ENCODE measurements at places on chromosomes 11 and 22. TPM values are rescaled to one million over a fixed set of nuclear protein-coding genes. Genes with fewer than 3 reads are reported as not detected.

DNA sequence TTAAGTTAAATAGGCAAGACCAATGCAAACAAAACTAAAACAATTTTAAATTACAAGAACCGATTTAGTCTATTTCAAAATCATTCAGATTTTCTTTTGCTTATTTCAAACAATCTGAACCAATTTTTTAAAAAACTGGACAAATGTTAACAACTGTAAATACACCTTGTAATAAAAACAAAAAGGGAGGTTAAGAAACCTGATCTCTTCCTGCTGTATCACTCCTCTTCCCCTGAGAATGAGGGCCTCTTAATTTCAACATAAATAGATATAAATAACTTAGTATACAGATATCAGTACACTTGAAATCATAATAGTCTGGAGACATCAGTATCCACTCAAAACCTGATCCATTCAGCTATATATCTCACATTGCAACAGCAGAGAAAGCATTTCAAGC is 346.6 kb downstream of the TTC28 start:
- DNase-seq: no peak

DNA sequence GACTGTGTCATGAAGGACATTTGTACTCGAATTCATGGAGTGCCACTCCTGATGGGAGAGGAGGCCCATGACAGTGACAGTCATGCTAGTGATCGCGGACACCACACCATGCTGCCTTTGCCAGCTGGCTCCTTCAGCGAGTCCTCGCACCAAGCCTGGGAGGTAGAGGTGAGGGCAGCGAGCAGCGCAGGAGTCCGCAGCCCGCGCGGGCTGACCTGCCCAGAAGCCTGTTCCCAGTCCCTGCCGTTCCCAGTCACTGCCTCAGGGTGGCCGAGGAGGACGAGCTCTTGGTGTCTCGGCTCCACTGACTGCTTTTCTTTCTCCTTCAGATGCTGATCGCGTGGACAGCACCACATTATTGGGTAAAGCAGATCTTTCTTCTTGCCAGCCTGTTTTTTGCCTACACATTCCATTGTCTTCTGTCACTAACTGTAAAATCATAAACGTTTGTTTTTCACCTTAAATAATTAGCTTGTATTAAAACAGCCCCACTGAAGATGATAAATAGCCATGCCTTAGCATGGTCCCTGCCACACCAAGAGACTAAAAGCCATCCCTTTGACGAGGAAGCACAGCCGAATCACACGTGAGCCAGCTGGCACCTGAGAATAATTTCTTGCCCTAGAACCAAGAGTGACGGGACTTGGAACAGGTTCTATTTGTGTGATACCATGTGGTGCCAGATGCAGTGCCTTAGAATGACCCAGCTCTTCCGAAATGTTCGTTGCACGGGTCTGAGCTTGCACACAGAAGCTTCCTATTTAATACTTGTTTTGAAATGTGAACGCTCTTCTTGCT is 25.5 kb downstream of the FAM118A start:
- DNase-seq: no peak

- no peak for DNase-seq
Observed at GRCh38 chr11:17382046-17382728, 6.3 kb downstream of the KCNJ11 start.

DNA sequence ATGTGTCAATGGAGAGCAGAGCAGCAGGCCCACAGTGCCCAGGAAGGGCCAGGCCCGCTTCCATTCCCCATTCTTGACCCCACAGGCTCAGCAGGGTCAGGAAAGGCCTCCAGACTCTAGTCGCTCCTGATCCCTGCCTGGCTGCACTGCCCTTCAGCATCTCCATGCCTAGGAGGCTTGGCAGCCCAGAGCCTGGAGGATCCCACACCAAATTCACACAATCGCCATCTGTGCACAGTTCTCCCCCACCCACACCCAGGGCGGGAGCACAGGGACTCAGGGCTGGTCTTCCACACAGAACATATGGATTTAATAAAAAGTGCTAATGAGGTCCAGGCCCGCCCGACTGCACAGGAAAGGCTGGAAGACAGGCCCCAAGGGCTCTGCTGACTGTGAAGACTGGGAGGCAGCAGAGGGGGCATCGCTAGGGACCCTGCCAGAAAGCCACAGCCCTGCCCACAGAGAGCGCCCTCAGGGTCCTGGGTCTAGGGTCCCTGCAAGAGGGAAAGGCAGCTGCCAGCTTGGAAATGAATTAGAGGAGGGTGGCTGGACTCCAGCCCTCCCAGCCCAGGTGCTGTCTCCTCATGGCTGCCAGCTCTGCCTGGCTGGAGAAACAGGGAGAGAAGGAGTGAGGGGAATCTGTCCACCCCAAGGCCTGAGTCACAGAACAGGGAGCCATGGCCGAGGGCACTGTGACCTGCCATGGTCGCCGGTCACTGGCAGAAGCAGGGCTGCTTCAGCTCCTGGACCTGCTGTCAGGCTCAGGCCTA is 39.7 kb downstream of the DKK3 start:
- DNase-seq: no peak

DNA sequence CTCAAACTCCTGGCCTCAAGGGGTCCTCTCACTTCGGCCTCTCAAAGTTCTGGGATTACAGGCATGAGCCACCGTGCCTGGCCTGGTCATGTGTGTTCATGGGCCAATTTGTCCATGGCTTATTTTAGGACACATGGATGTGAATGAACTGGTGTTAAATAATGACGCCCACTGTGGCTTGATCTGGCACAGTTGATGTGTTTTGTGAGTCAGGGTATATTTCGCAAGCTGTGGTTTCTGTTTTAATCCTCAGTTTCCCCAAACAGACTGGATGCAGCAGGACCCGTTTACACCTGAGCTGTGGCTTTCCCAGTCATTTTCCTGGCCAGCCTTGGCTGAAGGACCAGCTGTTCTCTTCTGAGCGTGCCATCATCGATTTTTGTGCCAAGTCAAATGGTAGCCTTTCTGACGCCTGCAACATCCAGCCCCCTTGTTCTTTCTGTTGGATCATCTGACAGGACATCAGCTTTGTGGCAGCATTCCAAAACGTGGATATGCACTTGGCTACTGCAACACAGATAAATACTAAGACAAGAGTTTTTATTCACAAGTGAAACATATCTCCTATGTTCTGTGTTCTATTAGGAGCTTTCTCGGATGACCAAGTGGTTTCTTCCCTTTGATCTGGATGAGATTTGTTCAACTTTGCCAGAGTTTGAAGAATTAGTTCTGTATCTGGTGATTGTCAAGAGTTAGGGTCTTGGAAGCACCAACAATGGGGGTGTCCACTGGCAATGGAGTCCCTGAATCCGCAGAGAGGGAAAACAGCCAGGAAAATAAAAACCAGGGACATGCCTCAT is 40.0 kb upstream of the SEPTIN5 start:
- DNase-seq: no peak

- no peak for DNase-seq
Observed at GRCh38 chr22:50735739-50736030, 2.3 kb upstream of the ACR start.

DGCR6 gene
- 6.2 TPM for total RNA-seq

CCDC15 gene
- total RNA-seq: 1.3 TPM
